ENCODE measurements at places on chromosomes 7 and 10.

DNA sequence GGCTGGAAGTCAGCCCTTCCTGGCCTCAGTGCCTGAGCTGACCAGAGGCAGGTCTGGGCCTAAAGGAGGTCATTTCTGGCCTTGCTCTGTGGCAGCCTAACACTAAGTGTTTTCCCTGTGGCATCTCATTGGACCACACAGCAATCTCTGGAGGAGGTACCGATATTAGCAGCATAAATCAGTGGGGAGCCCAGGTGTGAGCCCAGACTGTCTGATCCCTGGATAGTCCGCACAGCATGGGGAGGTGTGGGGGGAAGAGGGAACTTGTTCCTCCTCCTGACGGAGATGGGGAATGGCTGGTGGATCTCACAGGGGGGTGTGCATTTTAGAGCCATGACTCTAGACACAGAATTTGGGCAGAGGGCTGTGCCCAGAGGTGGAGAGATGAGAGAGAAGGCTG is 11.0 kb upstream of the PPIF start:
- no peak for DNase-seq

- peak; percentile 42 for DNase-seq
Observed at GRCh38 chr10:88227342-88228018, 355.6 kb downstream of the RNLS start.

GRCh38 chr10:77533146-77533886 is 104.3 kb downstream of the KCNMA1 start:
- peak; percentile 31 for DNase-seq

GRCh38 chr10:114698271-114699061 is 40.4 kb upstream of the ABLIM1 start:
- no peak for DNase-seq

DNA sequence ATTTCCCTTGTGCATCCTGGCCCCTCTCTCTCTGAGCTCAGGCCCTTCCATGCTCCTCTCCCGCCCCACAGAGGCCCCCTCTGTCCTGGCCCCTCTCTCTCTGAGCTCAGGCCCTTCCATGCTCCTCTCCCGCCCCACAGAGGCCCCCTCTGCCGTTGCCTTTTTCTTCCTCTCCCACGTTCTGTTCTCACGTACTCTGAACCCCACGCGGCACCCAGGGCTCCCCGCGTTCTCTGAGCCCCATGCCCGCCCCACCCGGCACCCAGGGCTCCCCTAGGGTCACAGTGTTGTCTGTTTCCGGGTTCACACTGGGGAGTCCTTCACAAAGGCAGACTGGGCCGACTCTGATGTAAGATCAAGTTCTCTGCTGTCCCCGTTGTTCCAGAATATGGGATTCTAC is 336.8 kb downstream of the DNAJB6 start:
- DNase-seq: no peak

GRCh38 chr7:55515569-55516279 is 56.6 kb downstream of the VOPP1 start:
- no peak for DNase-seq

DNA sequence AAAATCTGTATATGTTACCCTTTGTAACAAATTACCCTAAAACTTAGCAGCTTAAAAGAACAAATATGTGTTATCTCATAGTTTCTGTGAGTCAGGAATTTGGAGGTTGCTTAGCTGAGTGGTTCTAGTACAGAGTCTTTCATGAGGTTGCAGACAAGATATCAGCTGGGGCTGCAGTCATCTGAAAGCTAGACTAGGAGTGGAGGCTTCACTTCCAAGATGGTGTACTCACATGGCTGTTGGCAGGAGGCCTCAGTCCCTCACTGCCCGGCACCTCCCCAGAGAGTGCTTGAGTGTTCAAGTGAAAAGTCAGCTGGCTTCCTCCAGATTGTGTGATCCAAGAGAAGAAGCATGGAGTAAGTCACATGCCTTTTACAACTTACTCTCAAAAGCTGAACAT is 16.9 kb upstream of the GGCT start:
- DNase-seq: no peak

GRCh38 chr7:28410628-28411531 is 1.4 kb upstream of the CREB5 start:
- DNase-seq: peak; percentile 18

GRCh38 chr10:84097787-84098353 is 41.4 kb upstream of the GHITM start:
- DNase-seq: no peak

DNA sequence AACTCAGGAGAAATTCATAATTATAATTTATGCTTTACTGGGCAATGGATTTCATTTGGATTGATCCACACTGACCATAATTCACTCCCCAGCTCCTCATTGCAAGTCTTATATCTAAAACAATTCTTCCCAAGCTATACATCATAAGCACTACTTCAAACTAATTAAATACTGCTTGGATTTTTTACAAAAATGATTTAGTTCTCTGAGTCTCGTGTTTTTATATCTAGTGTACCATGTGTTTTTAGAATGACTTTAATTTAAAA is 443.8 kb downstream of the GPAM start:
- DNase-seq: no peak

DNA sequence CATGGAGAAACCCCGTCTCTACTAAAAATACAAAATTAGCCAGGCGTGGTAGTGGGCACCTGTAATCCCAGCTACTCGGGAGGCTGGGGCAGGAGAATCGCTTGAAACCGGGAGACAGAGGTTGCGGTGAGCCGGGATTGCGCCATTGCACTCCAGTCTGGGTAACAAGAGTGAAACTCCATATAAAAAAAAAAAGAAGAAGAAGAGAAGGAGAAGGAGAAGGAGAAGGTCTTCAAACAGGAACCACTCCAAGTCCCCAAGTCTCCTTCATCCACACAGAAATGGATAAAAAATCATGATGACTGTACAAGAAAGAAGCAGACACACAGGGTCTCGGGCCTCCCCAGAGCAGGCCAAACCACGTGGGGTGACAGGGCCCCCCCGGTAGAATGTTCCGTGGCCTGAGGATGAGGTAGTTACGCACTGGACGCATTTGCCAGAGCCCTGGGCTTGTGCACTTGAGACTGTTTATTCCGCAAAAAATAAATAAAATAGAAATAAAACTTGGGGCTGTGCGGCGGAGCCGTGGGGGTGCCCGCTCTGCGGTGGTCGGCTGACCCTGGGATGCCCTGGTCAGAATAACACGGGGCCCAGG is 15.8 kb downstream of the VENTX start:
- DNase-seq: no peak

DNA sequence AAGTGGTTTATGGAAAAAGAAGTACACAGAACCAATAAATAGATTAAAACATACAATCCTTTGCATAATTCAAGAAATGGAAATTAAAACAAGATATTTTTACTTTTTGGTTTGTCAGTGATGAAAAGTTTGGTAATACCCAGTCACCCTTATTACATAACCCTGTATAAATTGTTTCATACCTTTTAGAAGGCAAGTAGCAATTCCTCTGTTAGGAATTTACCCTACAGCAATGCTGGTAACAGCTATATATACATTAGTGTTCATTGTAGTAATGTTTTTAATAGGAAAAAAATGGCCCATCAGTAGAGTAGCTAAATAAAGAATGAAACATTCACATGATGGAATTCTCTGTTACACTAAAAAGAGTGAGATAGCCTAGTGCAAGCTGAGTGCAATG is 42.7 kb downstream of the PTPN12 start:
- no peak for DNase-seq

GRCh38 chr7:136353287-136353686 is 376.1 kb upstream of the MTPN start:
- DNase-seq: no peak

DNA sequence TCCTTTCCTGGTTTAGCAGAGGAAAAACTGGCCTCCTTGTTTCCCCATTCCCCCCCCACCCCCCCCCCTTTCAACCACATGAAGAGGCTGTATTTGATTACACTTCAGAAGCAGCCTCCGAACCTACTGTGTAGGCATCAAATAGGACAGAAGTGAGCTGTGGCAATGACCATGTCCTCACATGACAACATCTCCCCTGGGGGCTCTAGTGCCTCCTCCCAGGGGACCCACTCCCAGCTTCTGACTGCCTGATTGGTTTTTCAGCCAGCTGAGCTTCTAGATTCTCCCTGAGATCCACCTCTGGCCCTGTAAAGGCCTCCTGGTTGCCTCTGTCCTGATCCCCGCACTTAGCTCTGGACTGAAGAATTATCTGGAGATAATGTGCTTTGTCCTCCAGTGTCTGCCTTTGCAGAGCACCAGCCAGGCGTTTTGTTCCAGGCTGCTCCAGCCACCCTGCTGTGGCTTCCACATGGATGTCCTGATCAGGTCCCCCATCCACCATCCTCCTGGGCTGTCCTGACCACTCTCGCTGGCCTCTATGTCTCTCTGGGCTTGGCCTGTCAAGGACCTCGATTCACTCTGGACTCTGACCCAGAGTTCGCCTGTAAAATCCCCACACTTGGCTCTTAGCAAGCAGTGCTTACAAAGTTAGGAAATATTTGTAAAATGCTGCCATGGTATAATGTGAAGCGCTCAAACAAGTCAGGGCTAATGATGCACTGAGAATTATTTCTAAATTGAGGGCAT is 42.4 kb upstream of the TOMM7 start:
- no peak for DNase-seq

DNA sequence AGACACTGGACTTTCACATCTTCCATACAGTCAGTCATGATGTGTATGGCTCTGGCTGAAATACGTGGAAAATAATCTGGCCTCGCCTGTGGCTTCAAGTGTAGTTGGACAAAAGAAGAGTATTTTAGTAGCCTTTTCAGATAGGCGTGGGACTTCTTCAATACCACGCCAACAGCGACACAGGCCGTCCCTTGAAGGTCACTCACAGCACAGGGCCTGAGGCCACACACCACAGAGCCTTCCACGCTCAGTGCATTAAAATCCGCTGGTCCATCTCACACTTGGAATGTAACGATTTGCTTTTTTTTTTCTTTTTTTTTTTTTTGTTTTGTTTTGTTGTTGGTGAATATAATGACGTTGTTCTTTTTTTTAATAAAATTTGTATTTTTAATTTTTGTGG is 51.8 kb upstream of the SUN1 start:
- DNase-seq: no peak
